ENCODE measurements at places on chromosomes 12 and 14.

- DNase-seq: no peak
Measured at GRCh38 chr12:1741154-1741949, 50.5 kb downstream of the ADIPOR2 start.

GRCh38 chr12:63353559-63353958, 202.6 kb upstream of the AVPR1A start:
- no peak for DNase-seq

DNA sequence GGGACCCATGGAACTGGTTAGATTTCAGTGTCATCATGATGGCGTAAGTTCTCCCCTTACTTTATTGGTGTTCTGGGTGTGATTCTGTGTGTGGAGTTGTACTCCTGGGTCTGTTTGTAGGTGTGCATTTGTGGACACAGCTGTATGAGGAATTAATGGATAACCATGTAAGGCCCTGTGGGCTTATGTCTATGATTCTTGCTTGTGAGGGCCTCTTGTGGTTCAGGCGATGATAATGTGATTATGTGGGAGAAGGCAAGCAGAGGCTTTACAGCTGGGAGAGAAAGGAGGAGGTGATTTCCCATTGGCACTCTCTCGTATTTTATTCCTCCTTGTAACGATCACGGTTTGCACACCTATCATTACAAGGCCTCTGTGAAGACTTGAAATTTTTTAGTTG, 96.1 kb downstream of the SCN8A start:
- DNase-seq: no peak

GRCh38 chr14:55285048-55285652, 13.9 kb downstream of the FBXO34 start:
- no peak for DNase-seq

DNA sequence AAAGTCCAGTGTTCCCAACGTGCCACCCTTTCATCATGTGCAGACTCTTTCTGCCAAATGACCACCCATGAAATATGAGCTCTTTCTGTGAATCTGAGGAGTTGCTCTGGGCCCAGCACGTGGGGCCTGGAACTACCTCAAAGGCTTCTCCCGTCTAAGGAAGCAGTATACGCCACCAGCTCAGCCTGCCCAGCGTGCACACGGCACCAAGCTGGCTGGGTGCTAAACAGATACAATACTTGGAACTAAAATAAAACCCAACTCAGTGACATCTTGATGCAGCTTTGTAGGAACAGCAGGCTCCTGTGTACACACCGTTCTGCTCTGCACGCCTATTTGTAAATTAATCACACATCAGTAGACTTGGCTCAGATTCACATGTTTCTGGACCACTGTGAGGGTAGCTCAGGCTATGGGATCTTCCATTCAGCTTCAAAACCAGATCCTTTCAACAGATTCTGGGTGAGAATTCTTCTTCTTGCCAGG, 74.8 kb downstream of the ARL6IP4 start:
- DNase-seq: no peak

DNA sequence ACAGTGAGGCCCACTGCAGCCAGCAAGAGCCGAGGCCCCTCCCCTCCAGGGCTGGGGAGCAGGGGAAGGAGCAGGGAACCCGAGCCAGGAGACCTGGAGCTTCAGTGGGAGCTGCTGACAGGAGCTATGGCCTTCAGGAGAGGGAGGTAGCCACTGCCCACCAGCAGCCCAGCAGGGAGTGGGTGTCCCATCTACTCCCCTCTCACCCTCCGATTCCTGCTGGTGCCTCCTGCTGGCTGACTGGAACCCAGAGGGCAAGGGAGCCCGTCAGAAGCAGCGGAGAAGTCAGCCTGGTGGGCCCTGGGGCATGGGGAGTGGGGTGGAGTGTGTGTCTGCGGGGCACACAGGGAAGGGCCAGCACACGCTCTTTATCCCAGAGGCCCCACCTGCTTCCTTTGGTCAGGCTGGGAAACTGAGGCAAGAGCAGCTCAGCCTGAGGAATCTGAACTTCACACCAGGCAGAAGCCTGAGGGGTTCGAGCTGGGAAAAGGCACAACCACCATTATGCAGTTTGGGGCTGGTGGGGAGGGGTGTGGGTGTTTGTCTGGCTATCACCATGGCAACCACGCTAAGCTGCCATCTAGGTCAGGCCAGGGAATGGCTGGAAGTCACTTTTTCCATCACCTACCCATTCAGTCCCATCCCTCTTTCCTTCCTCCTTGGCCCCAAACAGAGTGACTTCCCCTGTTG, 36.8 kb upstream of the PLEKHG6 start:
- no peak for DNase-seq
